ENCODE measurements at places on chromosomes 1 and 21.

GRCh38 chr1:234968451-234968850 is 160.2 kb downstream of the TOMM20 start:
- DNase-seq, result no peak

- DNase-seq, result no peak
These were observed 17.7 kb downstream of the DHRS3 start for GRCh38 chr1:12600335-12600734.

- no peak for DNase-seq
These were observed 17.5 kb downstream of the MAB21L3 start for GRCh38 chr1:116128664-116129063.

DNA sequence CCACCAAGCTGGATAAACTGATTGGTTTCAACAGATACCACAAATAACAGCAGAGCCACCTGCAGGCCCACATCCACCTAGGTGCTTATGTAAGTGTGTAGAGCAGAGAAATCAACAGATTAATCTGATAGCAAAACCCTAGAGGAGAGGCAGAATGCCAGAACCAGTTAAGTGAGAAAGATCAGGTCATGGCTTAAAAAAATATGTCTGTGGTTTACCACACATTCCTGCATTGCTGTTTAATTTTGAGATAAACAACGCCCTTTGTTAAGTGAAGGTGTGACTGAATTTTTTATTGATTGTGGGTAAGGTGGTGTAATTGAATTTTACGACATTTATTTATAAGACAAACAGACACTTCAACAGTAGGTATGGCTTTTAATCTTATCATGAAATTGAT is 21.2 kb downstream of the CRNN start:
- DNase-seq, result no peak

DNA sequence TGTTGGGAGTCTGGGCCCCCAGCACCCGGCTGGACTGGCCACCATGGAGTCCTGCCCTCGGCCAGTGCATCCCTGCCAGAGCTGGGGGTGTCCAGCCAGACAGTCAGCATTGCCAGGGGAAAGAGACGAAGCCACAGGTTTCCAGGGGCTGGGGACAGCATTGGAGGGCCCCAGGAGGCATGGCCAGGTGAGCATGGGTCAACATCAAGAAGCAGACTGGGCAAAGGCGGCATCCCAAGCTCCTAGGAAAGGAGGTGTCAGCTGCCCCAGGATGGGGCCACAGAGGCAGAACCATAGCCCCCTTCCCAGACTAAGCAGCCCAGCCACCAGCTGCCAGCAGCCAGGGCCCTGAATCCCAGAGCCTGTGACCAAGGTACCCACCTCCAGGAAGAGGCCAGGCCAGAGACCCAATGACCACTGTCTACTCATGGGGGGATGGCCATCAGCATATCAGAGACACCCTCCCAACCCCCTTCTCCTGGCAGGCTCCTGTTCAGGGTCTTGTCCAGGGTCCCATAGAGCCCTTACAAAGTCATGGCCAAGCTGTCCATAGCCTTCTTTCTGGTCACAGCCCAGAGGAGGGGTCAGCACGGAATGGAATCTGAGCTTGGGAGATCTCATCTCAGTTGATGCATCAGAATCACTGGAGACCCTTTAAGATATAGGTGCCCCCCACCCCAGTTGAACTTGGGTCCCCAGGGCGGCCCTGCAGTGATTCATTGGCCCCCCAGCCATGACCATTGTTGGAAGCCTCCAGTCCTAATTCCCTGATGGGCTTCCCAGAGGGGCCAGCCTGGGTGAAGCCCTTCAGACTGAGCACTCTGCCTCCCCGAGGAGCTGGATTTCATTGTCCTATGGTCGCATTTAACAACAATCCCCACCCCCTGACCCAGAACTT is 32.5 kb downstream of the WNT3A start:
- no peak for DNase-seq

- no peak for DNase-seq
These were observed 41.9 kb downstream of the ASTN1 start for GRCh38 chr1:177122461-177123251.

- no peak for DNase-seq
These were observed 2.9 kb downstream of the RCC2 start for GRCh38 chr1:17436380-17437174.

- no peak for DNase-seq
These were observed 103.6 kb downstream of the SPAG17 start for GRCh38 chr1:118081387-118081786.

DNA sequence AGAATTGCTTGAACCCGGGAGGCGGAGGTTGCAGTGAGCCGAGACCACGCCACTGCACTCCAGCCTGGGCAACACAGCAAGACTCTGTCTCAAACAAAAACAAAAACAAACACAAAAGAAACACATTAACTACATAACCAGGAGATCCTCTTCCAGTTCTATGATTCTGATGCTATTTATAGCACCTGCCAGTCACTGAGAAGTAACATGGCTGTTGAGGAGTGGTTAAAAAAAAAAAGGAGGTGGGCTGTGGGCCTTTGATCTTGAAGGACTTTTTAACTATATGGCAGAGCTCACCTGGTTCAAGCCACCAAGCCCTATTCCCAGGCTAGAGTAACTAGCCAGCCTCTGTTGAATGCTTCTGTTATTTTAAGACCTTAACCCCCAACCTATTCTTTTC is 148.8 kb downstream of the ZBTB18 start:
- no peak for DNase-seq

DNA sequence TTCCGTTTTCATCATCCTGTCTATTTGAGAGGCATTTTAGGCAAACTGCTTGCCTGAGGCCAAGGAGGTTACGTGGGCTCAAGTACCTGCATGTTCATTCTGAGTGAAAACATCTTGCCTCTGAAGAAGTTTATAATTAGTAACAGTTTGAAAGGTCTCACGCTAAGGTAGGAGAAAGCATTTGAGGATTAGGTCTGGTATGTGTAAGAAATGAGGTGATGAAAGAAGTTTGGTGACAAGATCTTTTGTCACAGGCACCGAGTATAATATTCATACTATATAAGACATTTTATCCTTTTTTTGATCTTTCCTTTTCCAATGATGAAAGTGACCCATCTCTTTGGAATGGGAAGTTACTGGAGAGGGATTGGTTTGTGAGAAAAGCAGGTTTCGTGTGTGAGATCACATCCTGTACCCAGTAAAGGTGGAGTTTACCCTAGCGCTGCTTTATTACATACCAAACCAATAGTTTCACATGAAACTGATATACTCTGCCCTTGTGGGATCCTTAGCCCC is 98.7 kb upstream of the PDC start:
- DNase-seq, result no peak

DNA sequence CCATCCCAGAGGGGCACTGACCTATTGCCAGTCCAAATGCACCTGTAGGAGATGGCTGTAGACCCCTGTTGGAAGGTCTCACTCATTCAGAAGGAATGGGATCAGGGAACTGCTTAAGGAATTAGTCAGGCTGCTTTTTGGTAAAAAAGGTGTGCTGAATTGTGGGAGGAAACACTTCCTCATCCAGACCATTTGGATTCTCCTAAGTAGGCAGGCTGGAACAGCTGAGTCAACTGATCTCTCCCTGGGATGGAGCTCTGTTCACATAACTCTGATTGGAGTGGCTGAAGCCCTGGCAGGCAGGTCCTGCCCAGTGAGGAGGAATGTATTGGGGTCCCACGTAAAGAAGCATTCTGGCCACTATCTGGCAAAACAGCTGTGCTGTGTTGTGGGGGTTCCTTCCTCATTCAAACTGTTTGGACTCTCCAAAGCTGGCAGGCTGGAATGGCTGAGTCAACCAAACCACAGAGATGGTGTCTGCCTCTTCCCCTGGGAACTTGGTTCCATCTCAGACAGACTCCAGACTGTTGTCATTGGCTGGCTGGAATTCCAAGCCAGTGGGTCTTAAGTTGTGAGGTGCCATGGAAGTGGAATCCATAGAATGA is 70.7 kb upstream of the PDC start:
- no peak for DNase-seq

DNA sequence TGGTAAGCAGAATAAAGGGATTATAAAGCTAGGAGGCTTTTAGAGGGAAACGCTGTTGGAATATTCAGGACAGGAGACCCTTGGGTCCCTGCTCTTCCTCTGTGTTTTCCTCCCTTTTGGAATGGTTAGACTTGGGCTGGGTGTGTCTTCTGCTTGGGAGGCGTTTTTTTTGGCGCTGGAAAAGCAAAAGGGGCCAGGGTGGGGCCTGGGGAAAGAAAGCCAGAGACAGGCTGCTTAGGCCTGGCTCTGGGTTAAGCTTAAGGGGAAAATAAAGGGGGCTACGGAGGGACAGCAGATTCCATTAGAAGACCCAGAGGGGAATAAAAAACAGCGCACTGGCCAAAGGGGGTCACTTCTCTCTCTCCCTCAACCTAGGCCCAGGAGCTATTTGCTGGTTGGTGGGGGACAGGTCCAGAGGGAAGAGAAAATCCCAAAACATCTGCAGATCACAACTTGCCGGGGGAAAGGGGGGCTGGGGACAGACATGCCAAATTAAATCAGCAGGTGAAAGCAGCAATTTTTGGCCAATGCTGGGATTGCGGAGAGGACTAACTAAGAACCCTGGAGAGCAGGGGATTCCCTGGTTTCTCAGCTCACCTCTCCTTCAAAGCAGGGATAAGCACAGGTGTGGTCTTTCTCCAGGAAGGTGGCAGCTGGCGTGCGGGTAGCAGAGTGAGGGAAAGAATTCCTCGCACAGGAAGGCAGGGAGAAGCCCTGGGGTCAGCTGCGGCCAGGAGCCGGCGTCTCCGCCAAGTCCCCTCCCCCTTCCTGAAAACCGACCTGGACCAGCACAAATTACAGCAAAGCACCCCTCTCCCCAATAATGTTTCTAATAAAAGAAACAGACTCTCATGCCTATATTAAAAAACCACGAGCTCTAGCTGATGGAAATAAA is 82.2 kb upstream of the AK4 start:
- DNase-seq, result no peak

DNA sequence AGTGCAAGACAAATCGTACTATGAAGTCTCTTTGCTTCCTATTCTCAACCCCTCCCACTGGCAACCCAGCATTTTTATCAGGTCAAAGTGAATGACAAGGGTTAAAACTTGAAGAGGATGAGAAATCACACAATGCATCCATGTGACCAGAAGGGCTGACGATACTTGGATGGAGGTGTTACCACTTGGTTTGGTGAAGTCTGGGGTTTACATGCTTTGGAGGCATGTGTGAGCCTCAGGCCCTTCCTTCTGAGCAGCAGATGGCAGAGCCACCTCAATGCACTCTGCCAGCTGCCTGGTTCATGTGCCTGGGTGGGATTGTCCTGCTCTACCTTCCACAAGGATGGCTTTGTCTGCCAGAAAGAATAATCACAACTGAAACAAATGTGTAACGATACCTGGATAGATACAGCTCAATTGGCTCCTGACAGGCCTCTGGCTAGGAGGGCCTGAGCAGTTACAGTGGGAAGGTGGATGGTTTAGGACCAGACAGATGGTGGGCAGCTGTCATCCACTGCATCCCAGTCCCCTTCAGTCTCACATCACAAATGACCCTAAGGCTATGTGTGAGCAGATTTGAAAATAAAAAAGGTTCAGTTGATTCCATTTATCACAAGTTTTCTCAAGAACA is 51.5 kb upstream of the CNIH3 start:
- no peak for DNase-seq

DNA sequence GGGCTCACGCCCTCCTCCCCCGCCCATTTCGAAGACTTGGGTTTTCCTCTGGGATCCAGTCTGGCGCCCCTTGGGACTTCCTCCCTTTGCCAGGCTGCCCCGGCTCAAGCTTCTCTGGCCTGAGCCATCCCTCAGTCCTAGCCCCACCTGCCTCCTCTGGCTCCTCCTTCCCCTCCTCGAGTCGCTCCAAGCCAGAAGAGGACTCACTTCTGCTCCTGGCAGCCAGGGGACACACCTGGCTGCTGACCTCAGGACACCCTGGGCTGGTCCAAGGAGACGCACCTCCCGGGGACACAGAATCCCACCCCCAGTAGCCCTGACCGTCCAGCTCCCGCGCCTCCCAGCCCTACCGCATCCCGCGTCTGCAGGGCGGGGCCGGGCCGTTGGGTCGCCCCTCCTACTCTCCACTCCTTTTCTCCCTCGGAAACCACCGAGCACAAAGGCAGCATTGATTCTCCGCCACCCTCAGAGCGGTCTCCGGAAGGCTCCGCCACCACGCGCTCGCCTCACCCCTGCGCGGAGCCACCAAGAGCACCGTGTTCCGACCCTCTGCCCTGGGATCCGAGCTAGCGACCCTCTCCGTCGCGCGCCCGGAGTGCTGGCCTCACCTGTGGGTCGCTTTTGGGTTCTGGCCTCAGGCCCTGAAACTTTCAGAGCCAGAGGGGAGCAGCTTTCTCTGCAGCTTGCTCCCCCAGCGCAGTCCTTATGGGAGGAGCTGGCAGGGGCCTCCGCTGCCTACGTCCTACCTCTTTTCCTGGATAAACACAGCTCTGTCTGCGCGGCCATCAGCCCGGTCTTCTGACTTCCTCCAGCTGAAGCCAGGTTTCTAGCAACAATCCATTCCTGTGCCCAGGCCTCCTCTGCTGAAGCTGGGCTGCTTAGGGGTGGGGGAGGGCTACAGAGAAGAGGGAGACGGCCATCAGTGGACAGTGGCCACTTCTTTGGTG is at the start of gene C2CD4D:
C2CD4D (minus strand) TSS at position 364 of the 947 bp plus-strand sequence. CDS start 831 bp downstream, outside the sequence.
- peak; percentile 83 for DNase-seq

- DNase-seq, result no peak
These were observed 173.8 kb downstream of the DAB1 start for GRCh38 chr1:57250021-57250420.

DNA sequence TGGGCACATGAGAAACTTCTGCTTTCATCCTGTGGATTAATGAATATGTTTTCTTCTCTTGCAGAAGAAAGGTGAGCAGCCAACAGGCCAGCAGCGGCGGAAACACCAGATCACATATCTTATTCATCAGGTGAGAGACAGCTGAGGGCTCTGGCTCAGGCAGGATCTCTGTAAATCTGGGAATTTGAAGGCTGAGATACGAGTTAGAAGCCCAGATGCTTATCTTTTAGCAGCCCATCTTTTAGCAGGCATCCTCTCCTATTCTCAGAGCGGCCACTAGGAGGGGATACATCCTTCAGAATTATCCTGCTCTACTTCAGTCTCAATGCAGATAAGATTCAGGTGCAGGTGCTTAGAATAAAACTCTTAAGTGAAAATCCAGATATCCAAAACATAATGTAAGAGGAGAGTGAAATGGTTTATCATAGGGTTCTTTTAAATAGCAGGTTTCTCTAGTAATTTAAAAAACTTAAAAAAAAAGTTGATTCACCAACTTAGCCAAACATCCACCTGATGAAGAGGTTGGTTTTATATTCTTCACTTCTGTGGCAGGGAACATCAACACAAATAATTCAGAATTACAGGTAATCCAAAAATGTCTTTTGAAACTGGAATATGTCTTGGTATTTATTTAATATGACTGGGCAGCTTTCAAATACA is 19.3 kb downstream of the SH2D2A start:
- DNase-seq, result peak; percentile 55

DNA sequence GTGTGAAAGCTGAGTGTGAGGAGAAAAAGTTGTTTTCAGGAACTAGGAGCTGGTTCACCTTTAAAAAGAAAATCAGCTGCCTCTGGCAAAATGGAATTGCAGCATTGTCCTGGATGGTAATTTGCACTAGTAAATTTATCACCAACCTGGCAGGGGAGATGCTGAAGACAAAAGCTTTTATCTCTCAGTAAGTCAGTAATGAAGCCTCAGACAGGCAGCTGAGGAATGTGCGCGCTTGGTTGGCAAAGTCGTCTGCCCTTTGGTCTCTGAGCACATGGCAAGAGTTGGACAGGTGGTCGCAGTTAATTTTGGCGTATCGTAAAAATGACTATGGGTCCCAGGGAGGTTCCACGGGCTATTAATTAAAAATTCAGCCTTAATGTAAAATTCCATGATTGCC is 131.9 kb downstream of the BACH1 start:
- no peak for DNase-seq
